ENCODE measurements at places on chromosomes 2 and 18.
A peak's percentile ranks its signal among the peaks of the same experiment; 100 is the strongest.

GRCh38 chr2:29082804-29083495 lies 8.6 kb upstream of the PCARE start:
- no peaks in the 10 kb centered on the region for H3K36me3 ChIP-seq
- H3K27ac ChIP-seq: no peak overlapping the region
- no peaks in the 10 kb centered on the region for H3K4me1 ChIP-seq

DNA sequence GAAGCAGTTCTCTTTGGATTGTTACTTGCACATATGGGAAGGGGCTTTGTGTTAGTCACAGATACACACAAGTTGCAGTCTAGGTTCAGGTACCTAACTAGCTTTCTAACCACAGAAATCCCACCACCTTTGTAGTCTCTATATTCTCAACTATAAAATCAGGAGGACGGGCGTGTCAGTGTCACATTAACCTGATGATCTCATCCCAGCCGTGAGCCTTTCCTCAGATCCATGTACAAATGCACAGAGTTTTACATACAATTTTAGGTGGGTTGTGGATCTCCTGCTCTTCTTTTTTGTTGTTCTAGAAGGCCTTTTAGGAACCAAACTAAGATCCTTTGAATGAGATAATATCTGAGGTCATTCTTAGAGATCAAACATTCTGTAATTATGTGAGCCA lies 94.0 kb downstream of the ZNF532 start:
- peaks cover 17% of the 10 kb centered on the region for H3K36me3 ChIP-seq
- no peak overlapping the region for H3K4me3 ChIP-seq
- H3K27me3 ChIP-seq: no peaks in the 10 kb centered on the region
- no peak overlapping the region for H3K27ac ChIP-seq
- H3K4me1 ChIP-seq: no peaks in the 10 kb centered on the region

GRCh38 chr18:28411806-28412205 lies 234.9 kb upstream of the CDH2 start:
- H3K4me3 ChIP-seq: no peak overlapping the region
- DNase-seq: no peak
- H3K4me1 ChIP-seq: no peaks in the 10 kb centered on the region
- no peaks in the 10 kb centered on the region for H3K36me3 ChIP-seq

DNA sequence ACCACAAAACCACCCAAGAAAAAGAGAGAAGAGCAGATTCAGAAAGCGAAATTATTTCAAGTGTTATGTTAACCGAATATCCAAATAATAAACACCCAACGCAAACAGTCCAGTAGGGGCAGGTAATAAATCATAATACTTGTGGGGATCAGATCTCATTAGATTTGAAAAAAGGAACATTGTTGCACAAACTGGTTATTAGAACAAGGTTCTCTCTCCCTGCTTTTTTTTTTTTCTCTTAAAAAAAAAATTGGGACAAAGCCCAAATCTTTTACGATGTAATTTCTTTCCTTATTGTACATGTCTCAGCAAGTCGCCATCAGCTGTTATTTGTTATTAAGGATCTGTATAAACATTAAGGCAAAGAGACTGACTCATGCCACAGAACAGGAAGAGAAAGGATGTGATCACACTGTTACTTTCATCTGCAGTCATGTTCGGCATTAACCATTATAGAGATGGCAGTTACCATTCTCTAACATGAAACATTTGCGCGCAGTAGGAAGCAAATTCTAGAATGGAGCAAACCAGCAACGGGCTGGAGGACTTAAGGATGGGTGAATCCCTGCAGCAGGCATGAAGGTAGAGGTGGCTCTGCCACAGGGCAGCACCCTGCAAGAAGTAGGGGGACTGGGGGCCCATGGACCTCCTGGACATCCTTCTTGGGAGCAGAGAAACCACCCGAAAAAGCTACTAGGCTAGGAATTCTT lies 42.0 kb downstream of the EPHA4 start:
- peak overlapping the region; percentile 80 for H3K27ac ChIP-seq
- H3K4me1 ChIP-seq: peaks cover 52% of the 10 kb centered on the region
- no peak for DNase-seq
- no peaks in the 10 kb centered on the region for H3K36me3 ChIP-seq

- H3K27me3 ChIP-seq: no peaks in the 10 kb centered on the region
- no peaks in the 10 kb centered on the region for H3K4me1 ChIP-seq
- no peak for DNase-seq
- H3K36me3 ChIP-seq: no peaks in the 10 kb centered on the region
- no peak overlapping the region for H3K4me3 ChIP-seq
These were observed 109.2 kb downstream of the SOCS6 start for GRCh38 chr18:70398076-70398475.

DNA sequence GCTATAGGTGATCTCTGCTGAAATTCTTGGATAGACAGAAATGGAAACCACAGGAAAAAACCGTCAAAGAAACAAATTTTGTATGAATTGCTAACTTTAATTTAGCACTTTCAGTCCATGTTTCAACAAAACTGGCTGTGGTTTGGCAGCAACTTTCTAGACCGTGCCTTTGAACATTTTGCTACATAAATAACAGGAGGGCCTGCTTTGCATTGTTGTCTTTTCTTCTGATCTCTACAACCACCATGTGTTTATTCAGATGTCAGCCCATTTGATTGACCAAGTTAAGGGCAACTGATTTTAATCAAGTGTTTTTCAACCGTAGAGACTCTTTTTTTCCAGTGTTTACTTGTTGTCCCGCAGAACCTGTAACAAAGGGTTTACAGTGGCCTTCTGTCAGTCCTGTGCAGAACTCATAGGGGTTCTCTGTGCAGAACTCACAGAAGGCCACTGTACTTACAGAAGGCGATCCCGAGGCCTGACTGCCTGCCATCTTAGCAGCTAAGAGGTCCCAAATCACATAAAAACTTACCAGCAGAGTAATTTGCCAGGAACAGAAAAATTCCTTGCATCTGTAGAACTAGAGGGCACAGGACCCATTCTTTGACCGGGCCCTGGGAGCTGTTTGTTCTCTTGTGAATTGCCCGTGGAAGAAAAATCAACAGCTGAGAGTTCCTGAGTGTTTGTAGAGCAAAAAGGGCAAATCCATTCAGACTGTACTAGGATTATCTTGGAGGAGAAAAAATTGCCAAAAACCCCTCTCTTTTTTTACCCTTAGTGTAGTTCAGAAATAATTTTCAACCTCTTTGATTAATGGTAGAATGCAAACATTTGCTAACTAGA lies 120.6 kb downstream of the PRKRA start:
- no peak for DNase-seq
- H3K27ac ChIP-seq: no peak overlapping the region
- H3K36me3 ChIP-seq: no peaks in the 10 kb centered on the region
- no peak overlapping the region for H3K4me3 ChIP-seq

GRCh38 chr18:74760436-74760835 lies 162.8 kb downstream of the ZNF407 start:
- no peak overlapping the region for H3K4me3 ChIP-seq
- DNase-seq: no peak
- no peaks in the 10 kb centered on the region for H3K4me1 ChIP-seq

DNA sequence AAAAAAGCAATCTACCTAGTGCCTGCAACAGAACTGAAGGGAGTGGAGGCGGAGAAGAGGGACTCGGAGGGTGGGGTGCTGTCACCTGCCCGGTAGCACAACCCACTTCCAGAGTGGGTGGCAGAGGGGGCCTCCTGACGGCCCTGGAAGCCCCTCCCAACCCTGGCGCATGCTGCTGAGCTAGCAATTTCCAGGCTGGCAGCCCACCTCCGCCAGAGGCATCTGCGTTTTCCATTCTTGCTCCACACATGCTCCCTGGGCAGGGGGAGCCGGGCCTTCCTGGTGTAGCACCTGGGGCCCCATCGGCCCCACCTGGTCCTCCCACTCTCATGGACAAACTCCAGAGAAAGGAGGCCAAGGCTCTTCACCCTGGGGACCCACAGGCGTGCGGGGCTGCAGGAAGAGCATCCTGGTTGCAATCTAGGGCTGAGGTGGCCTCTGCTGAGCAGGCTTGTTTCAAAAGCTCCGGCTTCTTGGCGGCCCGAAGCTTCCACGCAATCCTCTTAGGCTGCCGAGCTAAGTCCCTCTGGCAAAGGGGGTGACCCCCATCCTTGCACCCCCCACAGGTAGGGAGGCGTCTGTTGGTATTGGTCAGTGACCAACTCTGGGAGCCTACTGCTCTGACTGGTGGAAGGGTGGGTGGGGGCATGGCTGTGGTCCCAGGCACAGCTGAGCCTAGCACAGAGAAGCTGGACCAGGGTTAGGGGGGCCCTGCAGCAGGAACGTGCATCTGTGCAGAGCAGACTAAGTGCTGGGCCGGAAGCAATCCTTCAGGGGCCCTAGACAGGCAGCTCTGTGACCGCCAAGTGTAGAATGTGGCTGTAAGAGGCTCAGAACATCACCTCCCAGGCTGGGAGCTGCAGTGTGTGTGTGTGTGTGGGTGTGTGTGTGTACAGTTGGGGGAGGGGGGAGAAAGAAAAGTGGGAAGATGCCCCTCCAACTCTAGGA lies 2.6 kb downstream of the HS6ST1 start:
- peaks cover 75% of the 10 kb centered on the region for H3K4me1 ChIP-seq
- H3K36me3 ChIP-seq: no peaks in the 10 kb centered on the region
- peak; percentile 67 for DNase-seq
- H3K4me3 ChIP-seq: peak overlapping the region; percentile 70

DNA sequence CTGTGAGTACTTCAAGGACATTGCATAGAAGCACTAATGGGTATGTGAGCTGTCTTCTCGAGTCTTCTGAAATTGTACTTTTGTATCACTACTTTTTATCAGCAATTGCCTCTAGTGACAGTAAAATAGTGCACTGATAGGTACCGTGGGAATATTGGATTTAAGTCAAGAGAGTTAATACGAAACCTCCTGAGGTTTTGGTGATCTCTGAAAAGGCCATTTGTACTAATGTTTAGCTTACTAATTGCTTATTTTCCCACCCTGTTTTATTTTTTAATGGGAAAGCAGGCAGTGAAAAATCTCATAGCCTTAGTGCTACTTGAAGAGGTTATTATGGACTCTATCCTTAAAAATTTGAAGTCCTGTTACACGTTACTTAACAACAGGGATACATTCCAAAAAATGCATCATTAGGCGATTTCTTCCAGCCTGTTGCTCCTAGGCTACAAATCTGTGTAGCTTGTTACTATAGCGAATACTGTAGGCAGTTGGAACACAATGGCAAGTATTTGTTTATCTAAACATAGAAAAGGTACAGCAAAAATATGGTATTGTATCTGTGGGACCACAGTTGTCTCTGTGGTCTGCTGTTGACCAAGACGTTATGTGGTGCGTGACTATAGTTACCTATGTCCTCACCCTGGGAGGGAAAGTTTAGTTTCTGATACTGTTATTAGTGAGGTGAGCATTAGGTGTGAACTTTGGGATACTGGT lies 65.9 kb downstream of the CAB39 start:
- no peak overlapping the region for H3K27ac ChIP-seq
- H3K4me3 ChIP-seq: no peak overlapping the region
- peaks cover 3% of the 10 kb centered on the region for H3K36me3 ChIP-seq
- H3K4me1 ChIP-seq: peaks cover 47% of the 10 kb centered on the region
- DNase-seq: no peak

DNA sequence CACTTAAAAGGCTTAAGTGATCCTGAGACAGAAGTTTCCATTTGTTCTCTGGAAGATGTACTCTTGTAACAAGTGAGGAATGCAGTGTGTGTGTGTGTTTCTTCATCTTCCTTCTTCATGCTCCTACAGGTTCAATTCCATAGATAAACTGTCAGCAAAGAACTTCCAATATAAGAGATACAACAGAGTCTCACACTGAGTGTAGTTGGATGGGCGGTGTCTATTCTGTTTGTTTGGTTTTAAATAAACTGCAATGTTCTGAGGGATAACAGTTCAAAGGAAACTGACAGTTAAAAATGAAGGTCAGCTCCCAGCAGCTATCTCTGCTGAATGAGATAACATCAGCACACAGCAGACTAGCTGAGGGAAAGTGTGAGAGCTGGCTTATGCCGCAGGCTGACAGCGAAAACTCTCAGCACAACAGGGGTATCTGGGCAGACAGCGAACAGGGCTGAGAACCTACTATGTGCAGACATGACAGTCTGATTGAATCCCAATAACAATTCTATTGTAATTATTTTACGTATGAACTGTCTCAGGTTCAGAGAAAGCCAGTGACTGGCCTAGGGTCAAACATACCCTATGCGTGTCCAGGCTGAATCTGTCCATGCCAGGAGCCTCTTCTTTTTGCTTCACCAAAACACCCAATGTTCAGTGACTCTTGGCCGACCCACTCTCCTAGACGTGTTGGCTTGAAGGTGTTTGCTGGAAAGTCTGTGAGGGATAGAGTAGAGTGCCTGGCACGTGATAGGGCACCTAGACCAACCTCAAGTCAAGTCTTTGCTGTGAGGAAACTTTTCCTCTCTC lies 201.9 kb upstream of the TRIB2 start:
- H3K27ac ChIP-seq: no peak overlapping the region
- H3K4me1 ChIP-seq: no peaks in the 10 kb centered on the region
- H3K4me3 ChIP-seq: no peak overlapping the region
- H3K36me3 ChIP-seq: no peaks in the 10 kb centered on the region
- H3K27me3 ChIP-seq: no peaks in the 10 kb centered on the region

DNA sequence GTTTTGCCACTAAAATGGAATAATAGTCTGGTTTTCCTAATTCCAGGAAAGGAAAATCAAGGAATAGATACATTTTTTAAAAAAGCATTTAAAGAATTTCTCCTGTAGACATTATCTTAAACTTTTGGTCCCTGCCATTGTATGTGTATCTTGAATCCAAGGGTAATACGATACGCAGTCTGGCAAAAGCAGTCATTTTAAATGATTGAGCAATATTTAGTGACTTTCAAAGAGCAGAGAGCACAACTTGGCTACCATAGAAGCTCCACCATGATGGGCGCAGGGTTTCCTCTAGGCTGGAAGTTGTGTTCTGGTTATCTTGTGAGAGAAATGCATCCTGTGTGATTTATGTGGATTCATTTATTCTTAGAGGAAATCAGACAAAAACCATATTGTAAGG lies 92.9 kb downstream of the NEDD4L start:
- peaks cover 7% of the 10 kb centered on the region for H3K4me1 ChIP-seq
- no peaks in the 10 kb centered on the region for H3K27me3 ChIP-seq
- H3K27ac ChIP-seq: no peak overlapping the region
- H3K4me3 ChIP-seq: no peak overlapping the region
- no peak for DNase-seq
- no peaks in the 10 kb centered on the region for H3K36me3 ChIP-seq

GRCh38 chr2:44450082-44450481 lies 88.3 kb downstream of the CAMKMT start:
- no peaks in the 10 kb centered on the region for H3K27me3 ChIP-seq
- H3K27ac ChIP-seq: no peak overlapping the region
- H3K36me3 ChIP-seq: no peaks in the 10 kb centered on the region

GRCh38 chr2:96353032-96353561 lies 17.5 kb downstream of the NCAPH start:
- DNase-seq: no peak
- H3K4me3 ChIP-seq: no peak overlapping the region
- H3K27ac ChIP-seq: no peak overlapping the region
- H3K27me3 ChIP-seq: no peaks in the 10 kb centered on the region
- H3K4me1 ChIP-seq: peaks cover 18% of the 10 kb centered on the region

Measured in suprapubic skin (tissue), 4 donors.